ENCODE measurements at places on chromosomes 7 and 10. TPM values are rescaled to one million over a fixed set of nuclear protein-coding genes. Genes with fewer than 3 reads are reported as not detected.

Gene GPR22
- total RNA-seq: not detected

Gene SPDYE9
- total RNA-seq: not detected

Gene MCMBP
- 77.7 TPM for total RNA-seq

Gene OR9A2
- not detected for total RNA-seq

Gene SSC4D
- total RNA-seq: 0.62 TPM

Gene BCAP29
- total RNA-seq: 18.9 TPM

Gene PRLHR
- not detected for total RNA-seq

Gene TBX20
- total RNA-seq: not detected

Gene STEAP4
- not detected for total RNA-seq

Gene PTPRN2
- total RNA-seq: 0.62 TPM

Gene NPY
- not detected for total RNA-seq

All from activated naive CD4-positive, alpha-beta T cell treated with anti-CD3 and anti-CD28 coated beads for 36 hours (primary cell).